Fibroblast of skin of scalp (primary cell): ENCODE measurements at places on chromosomes 16 and 17.

GRCh38 chr17:63682441-63682840, 17.5 kb downstream of the LIMD2 start:
- DNase-seq = no peak

- peak; percentile 99 for DNase-seq
Observed at GRCh38 chr16:54930005-54930868, at the start of gene IRX5. Gene IRX5, plus strand, starts transcription at chr16:54930865. Its CDS starts 334 bp downstream, at chr16:54931199.

DNA sequence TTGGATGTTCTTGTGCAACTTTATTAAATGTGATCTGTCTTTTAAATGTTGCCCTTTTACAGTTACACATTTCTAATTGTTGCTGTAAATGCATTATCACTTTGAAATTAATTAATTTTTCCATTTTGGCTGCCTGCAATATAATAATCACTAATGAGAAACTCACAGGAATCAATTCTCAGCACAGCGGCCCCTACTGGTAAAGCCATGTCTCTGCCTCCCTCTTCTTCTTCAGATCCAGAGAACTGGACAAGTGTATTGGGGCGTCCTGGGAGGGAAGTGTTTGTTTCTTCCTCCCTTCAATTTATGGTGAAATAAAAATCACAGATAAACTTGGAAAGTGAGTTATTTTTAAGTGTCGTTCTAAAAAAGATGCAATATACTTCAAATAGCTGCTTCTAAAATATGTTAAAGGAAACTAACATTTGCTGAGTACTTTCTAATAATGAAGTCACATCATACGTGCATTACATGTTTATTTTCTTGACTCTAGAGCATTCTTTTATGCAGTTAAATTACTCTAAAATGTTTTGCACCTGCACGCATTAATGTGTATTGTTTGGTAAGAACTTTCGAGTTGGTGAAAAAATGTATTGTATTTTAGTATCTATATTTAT, 338.0 kb downstream of the WWOX start:
- DNase-seq = peak; percentile 4

GRCh38 chr16:84739349-84740124, 39.7 kb downstream of the USP10 start:
- DNase-seq = peak; percentile 61

GRCh38 chr17:45906927-45907622, 12.7 kb downstream of the MAPT start:
- DNase-seq = no peak
